Spleen (tissue), 13 donors: ENCODE measurements at places on chromosomes 12 and 14. TPM values are rescaled to one million over a fixed set of nuclear protein-coding genes. Genes with fewer than 3 reads are reported as not detected.
A peak's percentile ranks its signal among the peaks of the same experiment; 100 is the strongest.

The ACRBP gene
- 13.2 TPM for total RNA-seq

The GPRC5D gene
- 0.41 TPM for total RNA-seq

The NYNRIN gene
- total RNA-seq, result 9.3 TPM

The TMPO gene
- 105 TPM for total RNA-seq

The SLC6A15 gene
- total RNA-seq, result 0.39 TPM

The BEGAIN gene
- total RNA-seq, result 7.8 TPM

The ST8SIA1 gene
- total RNA-seq, result 8.3 TPM

The KCNC2 gene
- not detected for total RNA-seq

The PTPRR gene
- 2.7 TPM for total RNA-seq

The GRIP1 gene
- total RNA-seq, result 4.7 TPM

The B4GALNT3 gene
- 2.0 TPM for total RNA-seq

- peaks cover 2% of the 10 kb centered on the region for H3K36me3 ChIP-seq
- H3K4me1 ChIP-seq, result peaks cover 25% of the 10 kb centered on the region
- no peak for DNase-seq
- H3K4me3 ChIP-seq, result peak overlapping the region; percentile 73
- H3K27ac ChIP-seq, result no peak overlapping the region
These were observed 1.6 kb downstream of the IRAK4 start for GRCh38 chr12:43760396-43760795.

- H3K4me1 ChIP-seq, result peaks cover 95% of the 10 kb centered on the region
- H3K4me3 ChIP-seq, result no peak overlapping the region
- H3K36me3 ChIP-seq, result peaks cover 10% of the 10 kb centered on the region
- DNase-seq, result no peak
These were observed 4.0 kb downstream of the CRIP2 start for GRCh38 chr14:105478398-105479251.

- no peaks in the 10 kb centered on the region for H3K4me1 ChIP-seq
- no peaks in the 10 kb centered on the region for H3K36me3 ChIP-seq
- H3K4me3 ChIP-seq, result no peak overlapping the region
- peaks cover 81% of the 10 kb centered on the region for H3K27me3 ChIP-seq
These were observed 21.7 kb upstream of the GPATCH2L start for GRCh38 chr14:76129851-76130576.

DNA sequence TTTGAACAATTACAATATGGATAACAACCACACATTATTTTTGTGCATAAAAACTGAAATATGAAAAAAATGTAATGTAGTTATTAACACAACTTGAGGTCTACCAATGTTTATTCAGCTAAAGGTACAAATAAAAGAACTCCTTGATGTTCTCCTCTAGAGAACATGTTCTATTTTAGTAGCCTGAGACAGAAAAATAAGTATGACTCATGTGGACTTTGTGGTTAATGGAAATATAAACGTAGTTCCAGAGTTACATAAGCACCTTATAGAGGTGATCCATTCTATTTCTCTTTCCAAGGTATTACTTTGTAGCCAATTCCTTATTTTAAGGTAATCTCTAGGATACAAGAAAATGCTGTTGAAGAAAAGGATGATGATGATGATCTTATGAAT, 25.7 kb downstream of the ALKBH1 start:
- H3K27me3 ChIP-seq, result no peaks in the 10 kb centered on the region
- no peak overlapping the region for H3K4me3 ChIP-seq
- H3K4me1 ChIP-seq, result no peaks in the 10 kb centered on the region
- no peak for DNase-seq

DNA sequence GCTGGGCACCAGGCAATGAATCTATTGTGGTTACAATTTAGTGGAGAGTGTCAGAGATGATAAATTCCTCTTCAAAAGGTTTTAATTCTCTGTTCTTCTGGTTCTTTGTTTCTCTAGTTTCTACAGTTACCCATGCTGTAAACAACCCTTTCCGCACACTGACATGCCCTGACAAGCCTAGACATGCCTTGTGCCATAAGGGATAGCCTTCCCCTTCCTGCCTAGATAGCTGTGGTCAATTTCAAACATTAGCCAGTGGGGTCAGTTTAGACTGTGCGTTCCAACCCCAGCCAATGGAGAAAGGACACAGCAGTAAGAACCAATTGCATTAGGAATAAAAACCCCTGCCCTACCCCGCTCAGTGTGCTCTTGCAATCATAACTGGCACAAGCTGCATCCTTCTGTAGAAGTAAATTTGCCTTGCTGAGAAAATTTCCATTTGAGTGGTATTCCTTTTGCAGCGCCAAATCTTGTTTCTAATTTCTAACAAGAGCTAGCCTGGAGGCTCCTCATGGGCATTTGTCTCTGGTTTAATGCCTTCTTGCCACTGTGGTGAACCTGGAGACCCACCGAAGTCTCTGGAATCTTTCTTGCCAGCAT, 6.4 kb downstream of the EDDM3A start:
- no peak overlapping the region for H3K27ac ChIP-seq
- no peak overlapping the region for H3K4me3 ChIP-seq
- no peaks in the 10 kb centered on the region for H3K36me3 ChIP-seq
- H3K27me3 ChIP-seq, result no peaks in the 10 kb centered on the region
- H3K4me1 ChIP-seq, result no peaks in the 10 kb centered on the region

DNA sequence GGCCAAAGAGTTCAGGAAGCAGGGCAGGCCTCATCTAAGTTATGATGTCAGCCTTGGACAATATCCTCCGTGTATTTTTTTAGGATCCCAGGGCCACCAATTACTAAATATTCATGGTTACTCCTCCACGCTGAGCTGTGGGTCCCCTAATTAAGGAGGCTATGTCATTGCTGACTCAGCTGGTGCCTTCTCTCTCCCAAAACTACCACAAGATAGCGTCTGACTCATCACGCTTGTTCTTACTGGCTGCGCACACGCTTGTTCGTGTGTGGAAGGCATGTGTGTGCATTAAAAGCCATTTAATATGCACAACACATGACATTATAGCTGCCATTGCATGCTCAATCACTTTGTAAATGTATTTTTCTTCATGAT, 78.3 kb downstream of the GSC start:
- no peaks in the 10 kb centered on the region for H3K27me3 ChIP-seq
- DNase-seq, result peak; percentile 1
- H3K4me3 ChIP-seq, result no peak overlapping the region
- H3K36me3 ChIP-seq, result no peaks in the 10 kb centered on the region
- no peak overlapping the region for H3K27ac ChIP-seq
- H3K4me1 ChIP-seq, result peaks cover 13% of the 10 kb centered on the region

GRCh38 chr14:73207615-73208014, 29.7 kb upstream of the PAPLN start:
- H3K27ac ChIP-seq, result no peak overlapping the region
- H3K36me3 ChIP-seq, result peaks cover 35% of the 10 kb centered on the region
- no peaks in the 10 kb centered on the region for H3K27me3 ChIP-seq

- peaks cover 11% of the 10 kb centered on the region for H3K4me1 ChIP-seq
- no peaks in the 10 kb centered on the region for H3K36me3 ChIP-seq
- no peak overlapping the region for H3K4me3 ChIP-seq
These were observed 120.1 kb downstream of the ZFP36L1 start for GRCh38 chr14:68672609-68673285.

- H3K27me3 ChIP-seq, result no peaks in the 10 kb centered on the region
- peaks cover 33% of the 10 kb centered on the region for H3K4me1 ChIP-seq
- DNase-seq, result no peak
- no peak overlapping the region for H3K4me3 ChIP-seq
- no peak overlapping the region for H3K27ac ChIP-seq
These were observed 93.3 kb downstream of the CALM1 start for GRCh38 chr14:90489916-90490719.

DNA sequence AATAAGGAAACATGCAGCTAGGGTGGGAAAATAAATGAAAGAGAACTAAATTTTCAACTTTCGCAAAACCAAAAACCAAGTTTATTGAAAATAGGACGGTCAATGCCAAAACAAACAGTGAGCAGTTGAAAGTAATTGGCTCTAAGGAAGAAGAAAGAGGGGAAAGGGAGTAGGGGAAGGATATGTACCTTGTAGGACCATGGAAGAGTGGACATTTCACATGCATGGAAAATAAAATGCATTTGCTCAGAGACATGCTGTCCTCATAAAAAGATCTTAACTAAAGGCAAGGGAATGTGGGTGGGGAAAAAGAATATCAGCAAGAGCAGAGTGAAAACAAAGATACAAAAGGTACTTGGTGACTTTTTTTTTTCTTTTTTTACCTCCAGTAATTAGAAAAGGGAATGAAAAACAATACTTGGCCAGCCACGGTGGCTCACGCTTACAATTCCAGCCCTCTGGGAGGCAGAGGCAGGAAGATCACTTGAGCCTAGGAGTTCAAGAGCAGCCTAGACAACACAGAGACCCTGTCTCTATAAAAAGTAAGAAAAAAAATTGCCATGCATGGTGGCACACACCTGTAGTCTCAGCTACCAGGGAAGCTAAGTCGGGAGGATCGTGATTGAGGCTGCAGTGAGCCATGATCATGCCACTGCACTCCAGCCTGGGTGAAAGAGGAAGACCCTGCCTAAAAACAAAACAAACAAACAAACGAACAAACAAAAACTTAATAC, 6.6 kb downstream of the TXNDC16 start:
- DNase-seq, result no peak
- H3K36me3 ChIP-seq, result no peaks in the 10 kb centered on the region
- peaks cover 5% of the 10 kb centered on the region for H3K4me1 ChIP-seq
- H3K27me3 ChIP-seq, result no peaks in the 10 kb centered on the region
- H3K27ac ChIP-seq, result peak overlapping the region; percentile 8

DNA sequence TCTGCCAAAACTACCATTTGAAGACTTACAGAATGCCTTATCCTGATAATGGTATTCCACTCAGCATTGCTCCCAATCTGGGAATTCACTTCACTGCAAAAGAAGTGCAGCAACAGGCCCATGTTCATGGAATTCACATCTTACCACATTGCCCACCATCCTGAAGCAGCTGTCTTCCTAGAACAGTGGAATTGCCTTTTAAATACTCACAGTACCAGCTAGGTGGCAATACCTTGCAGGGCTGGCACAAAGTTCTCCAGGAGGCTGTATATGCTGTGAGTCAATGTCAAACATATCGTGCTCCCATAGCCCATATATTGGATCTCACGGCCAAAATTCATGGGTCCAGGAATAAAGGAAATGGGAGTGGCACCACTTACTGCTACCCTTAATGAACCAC, 83.8 kb upstream of the PLEKHG7 start:
- no peak overlapping the region for H3K4me3 ChIP-seq
- no peak overlapping the region for H3K27ac ChIP-seq
- DNase-seq, result no peak

GRCh38 chr14:23123419-23123818, 4.4 kb upstream of the CEBPE start:
- peaks cover 21% of the 10 kb centered on the region for H3K36me3 ChIP-seq
- H3K4me3 ChIP-seq, result no peak overlapping the region
- peaks cover 59% of the 10 kb centered on the region for H3K4me1 ChIP-seq
- peak; percentile 69 for DNase-seq
- H3K27me3 ChIP-seq, result no peaks in the 10 kb centered on the region
- H3K27ac ChIP-seq, result no peak overlapping the region

DNA sequence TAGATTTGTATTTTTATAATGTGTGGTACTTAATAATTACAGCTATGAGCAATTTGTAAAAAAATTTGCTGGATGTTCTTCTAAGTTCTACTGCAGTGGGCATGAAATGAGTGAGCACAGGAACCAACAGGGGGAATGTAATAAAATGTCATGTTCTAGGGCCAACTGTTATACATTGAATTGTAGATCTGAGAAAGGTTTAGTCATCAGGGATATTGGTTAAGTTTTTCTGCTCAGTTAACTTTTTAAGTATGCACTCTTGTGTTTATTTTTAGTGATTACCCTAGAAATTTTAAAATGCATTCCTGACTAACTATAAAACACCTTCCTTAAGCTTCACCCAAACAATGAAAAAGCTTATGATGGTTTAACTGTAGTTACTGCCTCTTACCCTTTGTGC, 101.8 kb downstream of the CAND1 start:
- no peak for DNase-seq
- no peak overlapping the region for H3K27ac ChIP-seq
- no peaks in the 10 kb centered on the region for H3K36me3 ChIP-seq
- no peaks in the 10 kb centered on the region for H3K27me3 ChIP-seq

DNA sequence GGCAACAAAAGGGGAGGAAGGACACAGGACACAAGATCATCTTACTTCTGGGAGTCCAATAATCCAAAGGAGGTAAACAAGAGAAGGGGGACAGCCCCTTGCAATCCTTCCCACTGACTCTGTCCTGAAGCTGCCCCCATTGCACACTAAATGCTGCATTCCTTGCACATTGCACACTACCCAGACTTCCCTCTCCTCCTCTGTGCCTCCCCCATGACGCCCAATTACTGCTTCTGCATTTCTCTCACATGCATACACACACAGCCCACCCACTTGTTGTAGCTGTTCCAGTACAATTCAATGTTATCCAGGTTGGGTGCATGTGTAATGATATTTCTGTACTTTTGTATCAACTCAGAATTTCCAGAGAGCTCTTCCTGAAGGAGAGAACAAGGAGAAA, 5.5 kb downstream of the NDRG2 start:
- peaks cover 51% of the 10 kb centered on the region for H3K4me1 ChIP-seq
- DNase-seq, result no peak
- peaks cover 3% of the 10 kb centered on the region for H3K27me3 ChIP-seq
- H3K27ac ChIP-seq, result peak overlapping the region; percentile 60
- peaks cover 20% of the 10 kb centered on the region for H3K36me3 ChIP-seq
- H3K4me3 ChIP-seq, result no peak overlapping the region

- no peaks in the 10 kb centered on the region for H3K36me3 ChIP-seq
- no peaks in the 10 kb centered on the region for H3K27me3 ChIP-seq
- DNase-seq, result no peak
- H3K27ac ChIP-seq, result no peak overlapping the region
- no peak overlapping the region for H3K4me3 ChIP-seq
- peaks cover 23% of the 10 kb centered on the region for H3K4me1 ChIP-seq
These were observed 113.4 kb upstream of the PELI2 start for GRCh38 chr14:56004786-56005185.

GRCh38 chr14:96122496-96122895, 82.1 kb upstream of the BDKRB2 start:
- H3K4me3 ChIP-seq, result no peak overlapping the region
- no peaks in the 10 kb centered on the region for H3K27me3 ChIP-seq
- peaks cover 37% of the 10 kb centered on the region for H3K4me1 ChIP-seq

GRCh38 chr12:38629064-38629463, 276.3 kb downstream of the CPNE8 start:
- no peaks in the 10 kb centered on the region for H3K36me3 ChIP-seq
- DNase-seq, result no peak
- H3K27ac ChIP-seq, result no peak overlapping the region
- H3K27me3 ChIP-seq, result no peaks in the 10 kb centered on the region
- no peaks in the 10 kb centered on the region for H3K4me1 ChIP-seq
- no peak overlapping the region for H3K4me3 ChIP-seq

GRCh38 chr12:127599436-127599835, 667.5 kb upstream of the TMEM132C start:
- no peak overlapping the region for H3K4me3 ChIP-seq
- DNase-seq, result no peak
- no peaks in the 10 kb centered on the region for H3K27me3 ChIP-seq
- H3K4me1 ChIP-seq, result no peaks in the 10 kb centered on the region
- no peaks in the 10 kb centered on the region for H3K36me3 ChIP-seq

DNA sequence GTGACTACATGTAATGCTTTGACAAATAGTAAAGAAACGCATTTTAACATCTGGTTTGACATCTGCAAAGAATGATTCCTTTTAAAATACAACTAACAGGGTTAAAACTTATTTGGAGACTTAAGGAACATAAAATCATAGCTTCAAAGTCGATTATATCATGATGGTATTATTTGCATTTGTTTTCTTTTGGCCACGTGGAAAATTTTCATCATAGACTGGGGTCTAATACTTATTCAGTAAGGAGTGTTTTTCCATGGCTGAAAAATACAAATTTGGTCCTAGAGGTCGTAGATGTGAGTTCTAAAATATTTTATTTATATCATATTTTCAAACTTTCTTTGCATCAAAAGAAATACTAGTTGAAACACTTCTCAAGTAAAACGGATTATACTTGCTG, 31.5 kb upstream of the LMNTD1 start:
- no peaks in the 10 kb centered on the region for H3K27me3 ChIP-seq
- no peaks in the 10 kb centered on the region for H3K36me3 ChIP-seq
- no peak overlapping the region for H3K27ac ChIP-seq

GRCh38 chr12:53892762-53893395, 45.8 kb upstream of the HOXC13 start:
- no peak for DNase-seq
- H3K27me3 ChIP-seq, result no peaks in the 10 kb centered on the region
- no peaks in the 10 kb centered on the region for H3K4me1 ChIP-seq
- no peak overlapping the region for H3K4me3 ChIP-seq
